ENCODE measurements at places on chromosomes 7 and 10.

DNA sequence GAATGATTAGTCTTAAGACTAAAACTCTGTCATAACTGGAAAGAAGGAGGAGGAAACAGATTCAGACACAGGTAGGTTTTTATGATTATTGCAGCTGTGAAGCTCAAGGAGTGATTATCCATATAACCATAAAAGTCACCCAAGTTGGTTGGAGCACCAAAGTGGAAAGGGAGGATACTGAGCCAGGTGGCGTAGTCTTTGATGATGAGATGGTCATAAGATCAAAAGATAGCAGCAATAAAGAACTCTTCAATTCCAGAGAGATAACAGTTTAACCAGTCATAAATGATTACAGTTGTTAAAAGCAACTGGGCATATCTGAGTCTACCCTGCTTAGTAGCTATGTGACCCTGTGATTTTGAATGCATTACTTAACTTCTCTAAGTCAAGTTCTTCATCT lies 8.4 kb downstream of the ABCB1 start:
- DNase-seq = no peak

DNA sequence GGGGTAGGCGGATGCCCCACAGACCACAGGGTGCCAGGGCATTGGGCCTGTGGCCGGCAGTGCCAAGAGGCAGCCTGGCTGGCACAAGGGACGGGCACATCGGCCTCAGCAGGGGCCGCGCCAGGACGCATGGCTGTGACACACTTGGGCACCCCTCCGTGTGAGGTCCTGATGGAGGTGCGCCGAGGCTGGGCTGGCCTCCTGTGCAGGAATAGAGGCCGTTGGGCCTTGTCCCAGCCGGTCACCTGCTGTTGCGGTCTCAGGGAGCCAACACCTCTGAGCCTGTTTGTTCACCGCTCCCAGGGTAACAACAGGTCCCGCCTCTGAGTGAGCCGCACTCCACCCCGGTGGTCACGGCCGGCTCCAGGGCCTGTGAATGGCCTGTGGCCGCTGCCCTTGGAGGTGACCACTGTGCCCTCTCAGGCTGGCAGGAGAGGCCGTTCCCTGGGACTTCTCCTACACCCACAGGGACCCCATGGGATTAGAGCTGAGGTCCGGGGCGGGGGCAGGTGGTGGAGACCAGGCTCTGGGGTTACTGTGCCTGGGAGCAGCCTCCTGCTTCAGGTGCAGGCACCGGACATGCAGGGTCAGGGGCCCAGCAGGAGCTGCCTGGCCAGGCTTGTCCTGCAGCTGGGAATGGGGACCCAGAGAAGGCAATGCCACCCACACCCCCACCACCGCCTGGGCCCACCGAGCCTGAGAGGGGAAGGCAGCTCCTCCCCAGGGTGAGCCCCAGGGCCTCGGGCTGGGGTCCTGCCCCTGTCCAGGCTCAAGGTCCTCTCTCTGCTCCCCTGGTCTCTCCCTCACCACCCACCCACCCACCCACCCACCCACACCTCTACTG lies 12.0 kb downstream of the PWWP2B start:
- DNase-seq = no peak

DNA sequence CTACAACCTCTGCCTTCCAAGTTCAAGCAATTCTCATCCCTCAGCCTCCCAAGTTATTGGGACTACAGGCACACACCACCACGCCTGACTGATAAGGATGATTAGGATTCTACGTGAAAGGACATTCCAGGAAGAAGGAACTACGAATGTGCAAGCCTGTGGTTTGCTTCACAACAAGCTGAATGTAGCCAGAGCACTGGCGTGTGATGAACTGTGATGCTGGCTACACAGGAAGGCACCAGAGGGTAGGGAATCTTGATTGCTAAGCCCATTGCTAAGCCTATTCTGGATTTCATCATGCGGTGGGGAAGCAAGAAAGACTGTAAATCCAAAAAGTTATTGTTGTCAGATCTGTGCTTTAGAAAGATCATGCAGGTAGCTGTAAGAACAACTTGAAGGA lies 72.3 kb upstream of the SRRM3 start:
- no peak for DNase-seq

DNA sequence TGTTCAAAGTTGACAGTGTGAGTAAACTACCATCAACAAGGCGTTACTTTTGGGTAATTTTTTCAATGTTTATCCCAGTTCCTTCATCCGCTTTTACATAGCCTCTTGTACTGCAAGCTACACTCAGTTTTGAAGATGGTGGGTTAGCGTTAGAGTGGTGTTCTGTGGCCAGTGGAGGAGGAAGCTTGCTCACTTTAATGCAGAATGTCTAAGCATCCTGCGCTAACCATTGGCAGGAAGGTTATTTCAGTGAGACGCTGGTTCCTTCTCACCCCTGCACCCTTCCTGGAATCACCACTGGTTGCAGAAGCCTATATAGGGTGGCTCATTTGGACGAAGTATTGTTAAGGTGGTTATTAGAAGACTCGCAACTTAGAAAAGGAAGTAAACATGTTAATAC lies 159.1 kb downstream of the CELF2 start:
- DNase-seq = no peak

DNA sequence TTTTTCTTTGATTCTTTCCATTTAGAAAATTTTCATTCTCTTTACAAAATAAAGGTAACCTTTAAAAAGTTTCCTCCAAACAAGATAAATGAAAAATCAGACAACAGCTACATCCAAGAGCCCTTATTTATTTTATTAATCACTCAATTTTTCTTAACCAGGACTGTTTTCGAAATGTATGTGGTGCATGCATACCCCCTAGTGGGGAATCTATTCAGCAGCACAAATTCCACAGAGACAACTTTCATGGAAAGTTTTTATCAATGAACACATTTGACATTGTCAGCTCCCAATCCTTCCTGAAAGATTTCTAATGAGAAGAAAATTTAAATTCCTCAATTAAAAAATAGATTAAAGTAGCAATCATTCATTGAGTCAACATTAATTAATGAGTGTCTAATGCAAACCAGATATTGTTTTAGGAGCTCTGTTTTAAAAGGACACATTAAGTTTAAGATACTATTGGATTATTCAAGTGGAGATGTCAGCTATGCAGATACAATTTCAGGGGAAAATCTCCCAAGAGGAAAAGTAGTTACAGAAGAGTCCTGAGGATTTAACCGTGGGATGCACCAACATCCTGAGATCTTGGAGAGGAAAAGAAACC lies 5.2 kb upstream of the HTR7 start:
- DNase-seq = no peak

DNA sequence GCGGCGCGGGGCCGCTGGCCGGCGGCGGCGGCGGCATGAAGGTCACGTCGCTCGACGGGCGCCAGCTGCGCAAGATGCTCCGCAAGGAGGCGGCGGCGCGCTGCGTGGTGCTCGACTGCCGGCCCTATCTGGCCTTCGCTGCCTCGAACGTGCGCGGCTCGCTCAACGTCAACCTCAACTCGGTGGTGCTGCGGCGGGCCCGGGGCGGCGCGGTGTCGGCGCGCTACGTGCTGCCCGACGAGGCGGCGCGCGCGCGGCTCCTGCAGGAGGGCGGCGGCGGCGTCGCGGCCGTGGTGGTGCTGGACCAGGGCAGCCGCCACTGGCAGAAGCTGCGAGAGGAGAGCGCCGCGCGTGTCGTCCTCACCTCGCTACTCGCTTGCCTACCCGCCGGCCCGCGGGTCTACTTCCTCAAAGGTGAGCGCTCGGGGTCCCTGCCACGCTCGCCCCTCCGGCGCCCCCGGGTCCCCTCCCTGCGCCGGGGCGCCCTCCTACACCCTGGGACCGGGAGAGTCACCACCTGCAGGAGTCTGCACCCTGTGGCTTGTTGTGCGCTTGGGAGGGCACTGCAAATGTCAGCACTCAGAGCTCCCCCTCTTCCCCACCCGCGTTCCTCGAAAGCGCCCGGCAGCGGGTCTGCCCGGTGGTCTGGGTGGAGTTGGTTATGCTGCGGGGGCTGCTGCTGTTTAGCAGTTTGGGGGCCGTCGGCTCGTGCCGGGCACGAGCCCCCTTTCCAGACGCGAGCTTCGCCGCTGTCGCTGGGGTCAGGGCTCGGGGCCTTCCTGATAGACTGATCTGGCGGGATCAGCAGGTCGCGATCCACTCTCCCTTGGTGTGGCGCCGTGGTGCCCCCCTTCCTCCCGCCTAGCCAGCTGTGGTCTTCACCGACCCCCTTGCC lies 627 bp downstream of the DUSP5 start:
- DNase-seq = no peak

Data from non-pigmented ciliary epithelial cell (primary cell).